ENCODE measurements at places on chromosomes 7 and 10.

GRCh38 chr10:3192856-3193635 is 20.5 kb upstream of the PITRM1 start:
- no peak for DNase-seq

- DNase-seq: no peak
Observed at GRCh38 chr10:73941300-73941699, 30.4 kb downstream of the PLAU start.

DNA sequence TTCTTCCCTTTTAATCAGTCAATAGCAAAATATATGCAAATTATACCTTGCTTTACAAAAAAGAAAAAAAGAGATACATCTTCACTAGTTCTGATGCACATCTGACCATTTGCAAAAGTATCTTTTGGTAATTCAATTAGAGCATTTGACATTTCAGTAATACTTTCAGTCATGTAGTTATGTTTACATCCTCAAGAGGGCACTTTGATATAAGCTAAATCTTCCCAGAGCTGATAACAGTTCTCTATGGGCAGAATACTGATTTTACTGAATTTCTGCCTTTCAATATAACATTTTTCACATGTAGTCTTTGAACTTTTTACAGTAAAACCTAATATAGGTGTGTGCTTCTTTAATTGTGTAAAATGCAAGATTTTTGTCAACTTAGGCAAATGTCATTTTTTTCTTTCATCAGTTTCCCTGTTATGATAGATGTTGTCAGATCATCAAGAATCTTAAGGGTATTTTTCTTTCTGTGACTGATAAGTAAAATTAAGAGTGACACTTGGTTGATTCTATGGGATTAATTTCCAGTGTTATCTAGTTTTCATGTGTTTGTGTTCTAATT is 703.5 kb upstream of the SEMA3D start:
- DNase-seq: no peak

GRCh38 chr7:22833113-22833855 is 10.6 kb upstream of the TOMM7 start:
- DNase-seq: no peak

DNA sequence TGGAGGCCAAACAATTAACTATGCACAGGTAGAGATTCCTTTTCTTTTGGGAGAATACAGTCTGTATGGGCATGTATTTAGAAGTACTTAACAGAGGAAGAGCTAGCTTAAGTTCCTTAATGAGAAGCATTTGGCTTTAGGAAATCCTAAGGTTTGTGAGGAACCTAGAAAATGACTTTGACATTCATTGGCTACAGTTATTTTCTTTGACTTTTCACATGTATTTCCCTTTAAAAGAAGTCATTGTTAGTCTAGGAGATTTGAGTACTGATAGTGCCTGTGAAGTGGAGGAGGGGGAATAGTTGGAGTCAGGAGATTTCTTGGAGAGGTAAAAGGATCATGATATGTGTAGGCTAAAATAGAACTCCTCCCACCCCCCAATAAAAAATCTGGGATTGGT is 3.6 kb downstream of the HELLS start:
- no peak for DNase-seq

DNA sequence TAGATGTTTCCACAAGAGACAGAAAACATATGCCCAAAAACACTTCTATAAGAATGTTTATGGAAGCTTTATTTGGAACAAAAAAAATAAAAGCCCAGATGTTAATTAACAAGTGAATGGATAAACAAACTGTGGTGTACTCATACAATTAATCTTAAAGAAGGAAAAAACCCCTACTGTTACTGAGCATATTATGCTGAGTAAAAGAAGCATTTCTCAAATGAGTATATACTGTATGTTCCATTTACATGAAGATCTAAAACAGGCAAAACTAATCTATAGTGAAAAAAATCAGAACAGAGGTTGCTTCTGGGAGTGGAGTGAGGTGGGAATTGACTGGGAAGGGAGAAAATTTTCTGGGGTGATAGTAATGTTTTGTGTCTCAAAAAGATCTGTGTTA is 15.5 kb upstream of the ANK3 start:
- DNase-seq: no peak

GRCh38 chr10:5976512-5977470 is 552 bp downstream of the IL15RA start:
- peak; percentile 72 for DNase-seq

DNA sequence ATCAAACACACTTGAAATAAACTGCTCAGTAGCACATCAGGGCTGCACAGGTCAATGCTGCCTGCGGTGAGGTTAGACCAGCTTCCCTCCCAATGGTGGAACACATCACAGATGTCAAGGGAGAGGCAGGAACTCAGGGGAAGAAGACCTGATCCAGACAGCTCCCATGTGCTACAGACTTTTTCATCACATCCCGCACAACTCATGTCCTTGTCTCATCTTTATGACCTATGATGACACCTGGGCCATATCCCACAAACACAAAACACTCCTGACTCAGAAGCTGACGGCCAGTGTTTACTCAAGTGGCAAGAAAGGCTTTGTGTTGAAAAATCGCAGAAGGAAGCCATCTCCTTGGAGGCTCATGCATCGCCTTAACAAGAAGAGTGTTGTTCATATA is 91.6 kb downstream of the HTR5A start:
- no peak for DNase-seq

DNA sequence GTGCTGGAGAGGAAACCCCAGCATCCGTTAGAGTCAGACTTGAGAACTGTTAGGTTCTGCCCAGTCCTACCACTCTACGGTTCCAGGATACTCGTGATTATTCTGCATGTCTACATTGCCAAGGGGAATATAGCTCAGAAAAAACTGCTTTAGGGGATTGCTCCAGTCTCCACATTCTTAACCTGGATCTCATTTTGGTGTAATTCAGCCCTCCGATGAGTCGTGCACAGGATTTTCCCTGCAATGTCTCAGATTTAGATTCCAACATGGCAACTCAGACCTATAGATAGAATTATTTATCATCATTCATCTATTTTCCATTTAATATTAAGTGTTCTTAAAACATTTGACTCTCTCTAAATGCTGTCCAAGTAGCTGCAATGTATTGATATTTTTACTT is 121.1 kb upstream of the ZEB1 start:
- DNase-seq: no peak

DNA sequence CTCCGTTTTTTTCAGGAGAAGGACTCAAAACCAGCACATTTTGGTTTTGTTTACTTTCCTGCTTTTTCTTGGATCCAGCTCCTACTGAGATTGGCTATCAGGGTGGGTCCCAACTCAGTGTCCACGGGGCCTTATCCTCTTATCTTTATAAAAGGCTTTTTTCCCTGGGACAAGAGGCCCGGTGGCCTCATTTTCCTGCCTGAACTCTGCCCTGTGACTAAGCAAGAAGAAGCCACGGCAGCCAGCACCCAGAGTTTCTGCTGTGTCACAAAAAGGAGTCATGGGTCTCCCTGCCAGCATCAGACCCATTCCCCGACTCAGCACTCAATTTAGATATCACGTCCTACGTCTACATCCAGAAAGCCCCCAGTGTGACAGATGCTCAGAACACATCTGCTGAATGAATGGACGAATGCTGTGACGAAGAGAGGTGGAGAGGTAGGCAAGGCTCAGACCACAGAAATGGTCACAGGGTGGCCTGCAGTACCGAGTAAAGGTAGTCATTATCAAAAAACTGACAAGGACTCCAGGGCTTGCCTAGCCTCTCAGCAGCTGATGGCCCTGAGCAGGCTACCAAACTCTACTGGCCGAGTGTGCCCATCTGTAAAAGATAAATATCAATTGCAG is 16.7 kb downstream of the DLG5 start:
- DNase-seq: no peak

DNA sequence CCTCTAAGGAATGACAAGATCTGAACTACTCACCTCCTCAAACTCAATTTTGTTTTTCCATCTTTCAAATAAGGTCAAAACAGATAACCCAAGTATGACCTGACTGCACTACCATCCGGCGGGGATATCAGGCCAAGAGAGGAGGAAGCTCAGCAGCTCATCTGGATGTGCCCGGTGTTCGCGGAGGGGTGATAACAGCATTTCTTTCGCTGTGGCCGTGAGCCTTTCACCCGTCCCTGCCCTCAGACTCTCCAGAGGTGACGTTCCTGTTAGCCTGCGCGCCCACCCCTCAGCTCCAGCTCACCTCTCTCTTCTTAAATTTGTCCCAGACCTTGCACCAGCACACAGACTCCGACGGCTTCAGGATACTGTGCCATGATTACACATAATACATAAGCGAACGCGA is 526 bp downstream of the ZNF248 start:
- no peak for DNase-seq

GRCh38 chr7:142359694-142360279 is 101.9 kb upstream of the PRSS58 start:
- DNase-seq: no peak

DNA sequence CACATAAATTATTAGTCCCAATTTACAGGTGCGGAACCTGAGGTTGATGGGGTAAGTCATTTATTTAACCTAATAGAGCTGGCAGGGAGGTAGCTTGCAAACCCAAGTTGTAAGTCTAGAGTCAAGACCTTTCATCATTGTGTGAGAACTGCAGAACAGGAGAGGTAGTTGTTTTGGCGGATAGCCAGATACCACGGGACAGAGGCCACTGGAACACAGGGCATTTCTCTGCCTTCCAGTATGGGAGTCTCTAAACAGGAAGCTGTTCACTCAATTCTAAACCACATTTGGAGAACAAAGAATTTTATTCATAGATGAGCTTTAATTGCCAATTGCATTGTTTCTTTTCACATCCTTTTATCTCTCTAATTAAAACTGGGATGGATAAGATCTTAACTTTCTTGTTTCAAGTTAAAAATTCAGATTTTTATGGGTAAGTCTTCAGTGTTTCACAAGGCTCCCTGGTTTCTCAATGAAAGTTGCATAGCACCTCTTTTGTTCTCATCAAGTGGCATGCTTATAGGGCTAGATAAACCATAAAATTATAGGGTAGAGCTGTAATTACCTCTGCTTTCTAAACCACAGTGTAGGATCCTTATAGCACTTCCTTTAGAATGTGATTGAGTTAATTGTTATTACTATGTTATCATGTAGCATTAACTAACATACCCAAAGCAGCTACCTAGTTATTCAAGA is 489.0 kb downstream of the GATA3 start:
- no peak for DNase-seq

GRCh38 chr7:124552217-124552616 is 213.4 kb downstream of the GPR37 start:
- DNase-seq: no peak

DNA sequence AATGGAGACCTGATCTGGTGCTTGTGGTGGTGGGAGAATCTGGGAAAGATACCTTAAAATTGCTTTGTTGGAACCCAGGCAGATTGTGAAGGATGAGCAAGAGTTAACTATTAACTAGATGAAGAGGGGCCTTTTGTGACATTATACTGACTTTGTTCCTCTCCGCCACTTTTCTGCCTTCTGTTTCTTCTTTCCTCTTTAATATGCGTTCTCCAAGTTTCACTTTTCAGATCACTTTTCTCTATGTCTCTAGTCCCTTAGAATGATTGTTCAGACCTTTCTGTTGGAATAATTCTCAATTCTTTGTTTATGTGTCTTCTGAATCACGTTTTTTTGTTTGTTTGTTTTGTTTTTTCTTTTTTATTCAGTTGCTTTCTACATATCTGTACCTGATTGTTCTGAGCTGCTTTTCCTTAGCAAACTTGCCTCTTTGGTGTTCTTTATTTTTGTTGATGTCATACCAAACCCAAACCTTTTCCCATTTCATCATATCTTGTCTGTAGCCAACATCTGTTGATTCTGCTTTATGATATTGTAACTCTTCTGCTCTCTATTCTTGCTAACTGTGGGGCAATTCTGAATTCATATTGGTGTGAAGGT is 2.8 kb downstream of the BMPR1A start:
- no peak for DNase-seq

- no peak for DNase-seq
Observed at GRCh38 chr10:78140066-78140630, 106.5 kb downstream of the RPS24 start.

DNA sequence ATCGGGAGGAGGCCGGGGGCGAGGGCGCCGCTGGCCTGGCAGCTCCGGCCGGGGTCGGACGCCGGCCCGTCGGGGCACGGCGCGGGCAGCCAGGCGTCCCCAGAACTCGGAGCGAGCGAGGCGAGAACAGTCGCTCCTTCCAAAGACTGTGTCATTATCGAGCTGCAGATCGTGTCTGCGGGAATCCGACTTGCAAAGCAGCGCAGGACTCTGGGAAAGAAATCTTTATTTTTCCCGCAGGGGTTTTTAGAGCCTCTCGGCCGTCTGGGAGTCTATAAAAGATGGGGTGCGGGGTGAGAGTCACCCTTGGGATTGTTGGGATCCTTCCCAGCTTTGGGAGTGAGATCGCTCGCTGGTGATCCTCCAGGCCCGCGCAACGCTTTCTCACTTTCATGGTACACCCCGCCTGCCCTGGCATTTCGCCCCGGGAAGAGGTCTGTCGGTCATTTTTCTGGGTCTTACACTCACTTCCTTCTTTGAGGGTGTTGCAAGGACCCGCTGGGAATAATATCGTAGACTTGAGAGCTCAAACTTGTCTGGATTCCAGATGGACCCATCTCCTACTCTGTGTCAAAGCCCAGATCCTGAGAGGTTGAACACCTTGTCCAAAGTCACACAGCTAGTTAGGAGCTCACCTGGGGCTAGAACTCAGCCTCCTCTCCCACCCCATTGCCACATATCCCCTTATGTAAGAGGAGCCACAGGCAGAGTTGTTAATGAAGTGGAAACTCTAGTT is 1.0 kb downstream of the UBTD1 start:
- DNase-seq: peak; percentile 89

GRCh38 chr7:27921081-27921836 is 181.3 kb downstream of the TAX1BP1 start:
- no peak for DNase-seq

- no peak for DNase-seq
Observed at GRCh38 chr7:122528879-122529481, 169.9 kb downstream of the RNF133 start.

Measured in Right ventricle myocardium superior (tissue), 1 donor.